T-cell (primary cell): ENCODE measurements at places on chromosomes 11 and 22.

- H3K4me3 ChIP-seq: no peak overlapping the region
- no peaks in the 10 kb centered on the region for H3K4me1 ChIP-seq
- DNase-seq: no peak
- no peak overlapping the region for H3K27ac ChIP-seq
These were observed 27.5 kb downstream of the ABCC8 start for GRCh38 chr11:17449158-17449557.

DNA sequence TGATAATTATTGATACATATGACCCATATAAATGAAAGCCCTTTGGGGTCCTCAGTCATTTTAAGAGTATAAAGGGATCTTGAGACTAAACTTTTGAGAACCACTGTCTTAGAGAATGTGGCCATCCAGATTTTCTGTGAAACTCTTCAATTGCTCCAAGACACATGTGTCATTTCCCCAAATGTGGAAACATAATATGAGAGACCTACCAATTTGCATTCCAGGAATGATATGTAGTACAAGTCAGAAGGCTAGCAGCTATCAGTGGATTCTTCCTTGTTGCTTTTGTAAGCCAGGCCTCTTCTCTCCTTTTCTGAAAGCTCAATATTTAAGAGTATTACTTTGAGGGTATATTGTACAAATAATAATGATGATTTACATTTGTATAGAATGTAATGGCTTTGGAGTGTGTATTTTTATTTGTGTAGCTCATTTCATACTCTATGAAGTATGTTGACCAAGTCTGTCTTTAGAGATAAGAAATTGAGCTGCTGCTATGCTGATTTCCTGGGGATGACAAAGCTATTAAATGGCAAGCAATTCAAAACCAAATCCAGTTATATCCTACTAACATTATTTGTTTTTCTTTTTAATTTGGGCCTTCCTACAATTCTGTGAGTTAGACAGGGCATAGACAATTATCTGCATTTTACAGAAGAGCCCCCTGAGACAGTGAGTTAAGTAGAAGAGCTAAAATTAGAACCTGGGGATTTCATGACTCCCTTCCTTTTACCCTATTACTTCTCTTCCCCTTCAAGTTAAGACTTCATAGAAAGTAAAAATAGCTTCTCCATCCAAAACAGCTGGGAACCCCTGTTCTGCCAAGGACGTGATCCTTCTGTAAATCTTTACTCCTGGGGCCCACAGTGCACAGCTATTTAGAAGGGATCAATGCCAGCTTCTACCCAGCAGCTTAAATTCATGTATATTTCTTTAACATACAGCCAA is 131.9 kb downstream of the WNT11 start:
- no peak for DNase-seq
- no peaks in the 10 kb centered on the region for H3K36me3 ChIP-seq
- H3K27ac ChIP-seq: no peak overlapping the region
- no peaks in the 10 kb centered on the region for H3K27me3 ChIP-seq
- no peak overlapping the region for H3K4me3 ChIP-seq
- no peaks in the 10 kb centered on the region for H3K4me1 ChIP-seq

DNA sequence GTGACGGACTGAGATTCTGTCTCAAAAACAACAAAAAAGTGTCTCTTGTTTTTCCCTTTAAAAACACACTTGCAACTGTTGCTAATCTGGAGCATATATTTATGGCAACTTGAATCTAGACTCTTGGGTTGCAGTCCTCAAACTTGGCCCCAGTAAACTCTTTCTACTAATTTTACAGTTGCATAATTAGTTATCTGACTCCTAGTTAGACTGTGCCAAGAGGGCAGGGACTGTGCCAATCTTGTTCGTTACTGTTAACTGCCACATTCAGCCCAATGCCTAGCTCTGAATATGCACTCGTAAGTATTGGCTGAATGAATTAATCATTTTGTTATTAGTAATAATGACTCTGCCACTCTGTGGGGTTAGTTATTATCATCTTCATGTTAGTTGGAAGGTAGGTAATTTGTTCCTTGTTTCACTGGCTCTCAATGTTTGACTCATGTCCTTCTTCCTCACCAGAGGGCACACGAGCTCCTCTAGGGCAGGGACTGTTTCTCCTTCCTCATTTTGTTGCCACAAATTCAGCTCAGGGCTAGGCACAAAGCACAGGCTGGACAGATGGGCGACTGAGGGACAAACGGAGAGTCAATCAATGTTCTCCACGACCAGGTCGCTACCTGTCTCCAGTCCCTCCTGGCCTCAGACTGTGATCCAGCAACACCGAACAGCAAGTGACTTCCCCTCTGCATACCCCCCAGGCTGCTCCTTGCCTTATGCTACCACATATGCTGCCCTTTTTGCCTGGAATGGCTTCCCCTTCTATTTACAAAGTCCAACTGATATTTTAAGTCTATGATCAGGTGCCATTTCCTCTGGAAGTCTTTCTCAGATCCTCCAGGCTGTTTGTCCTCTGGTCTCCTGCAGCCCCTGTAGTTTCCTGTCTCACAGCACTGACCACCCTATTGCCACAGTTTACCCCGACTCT is 9.0 kb downstream of the CLPB start:
- no peak overlapping the region for H3K27ac ChIP-seq
- H3K4me3 ChIP-seq: no peak overlapping the region
- peaks cover 3% of the 10 kb centered on the region for H3K4me1 ChIP-seq

- no peak for DNase-seq
- no peaks in the 10 kb centered on the region for H3K36me3 ChIP-seq
- no peaks in the 10 kb centered on the region for H3K4me1 ChIP-seq
- H3K4me3 ChIP-seq: no peak overlapping the region
These were observed 72.9 kb downstream of the TMEM135 start for GRCh38 chr11:87110443-87111131.

- no peaks in the 10 kb centered on the region for H3K27me3 ChIP-seq
- no peaks in the 10 kb centered on the region for H3K36me3 ChIP-seq
- H3K27ac ChIP-seq: no peak overlapping the region
These were observed 196.4 kb downstream of the DBX1 start for GRCh38 chr11:19963697-19964387.

GRCh38 chr22:20810645-20811044 is 36.7 kb downstream of the SERPIND1 start:
- H3K4me1 ChIP-seq: peaks cover 6% of the 10 kb centered on the region
- peak; percentile 53 for DNase-seq
- no peaks in the 10 kb centered on the region for H3K27me3 ChIP-seq

- no peaks in the 10 kb centered on the region for H3K36me3 ChIP-seq
- H3K4me1 ChIP-seq: no peaks in the 10 kb centered on the region
- H3K4me3 ChIP-seq: no peak overlapping the region
- H3K27ac ChIP-seq: no peak overlapping the region
- no peak for DNase-seq
- no peaks in the 10 kb centered on the region for H3K27me3 ChIP-seq
These were observed 1555.9 kb upstream of the RAG2 start for GRCh38 chr11:38153985-38154384.

DNA sequence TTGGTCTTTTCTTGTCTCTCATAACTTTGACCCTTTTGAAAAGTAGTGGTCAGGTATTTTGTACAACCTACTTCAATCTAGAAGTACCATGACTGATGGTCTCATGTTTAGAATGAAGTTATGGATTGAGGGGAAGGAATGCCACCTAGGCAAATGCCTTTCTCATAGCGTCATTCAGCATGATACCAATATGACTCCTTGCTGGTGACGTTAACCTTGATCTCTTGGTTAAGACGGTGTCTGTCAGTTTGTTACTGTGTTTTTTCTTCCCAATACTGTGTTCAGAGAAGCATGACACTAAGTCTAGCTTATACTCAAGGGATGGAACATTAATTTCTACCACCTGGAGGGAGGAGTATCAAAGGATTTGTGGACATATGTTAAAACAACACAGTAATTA is 130.9 kb downstream of the KIF18A start:
- no peaks in the 10 kb centered on the region for H3K4me1 ChIP-seq
- H3K27ac ChIP-seq: no peak overlapping the region
- H3K27me3 ChIP-seq: no peaks in the 10 kb centered on the region
- H3K4me3 ChIP-seq: no peak overlapping the region
- no peak for DNase-seq
- no peaks in the 10 kb centered on the region for H3K36me3 ChIP-seq

- H3K4me3 ChIP-seq: no peak overlapping the region
- H3K27me3 ChIP-seq: peaks cover 7% of the 10 kb centered on the region
- H3K4me1 ChIP-seq: peaks cover 18% of the 10 kb centered on the region
- no peak for DNase-seq
- H3K36me3 ChIP-seq: no peaks in the 10 kb centered on the region
- H3K27ac ChIP-seq: no peak overlapping the region
These were observed 6.2 kb upstream of the SPI1 start for GRCh38 chr11:47384498-47384897.

DNA sequence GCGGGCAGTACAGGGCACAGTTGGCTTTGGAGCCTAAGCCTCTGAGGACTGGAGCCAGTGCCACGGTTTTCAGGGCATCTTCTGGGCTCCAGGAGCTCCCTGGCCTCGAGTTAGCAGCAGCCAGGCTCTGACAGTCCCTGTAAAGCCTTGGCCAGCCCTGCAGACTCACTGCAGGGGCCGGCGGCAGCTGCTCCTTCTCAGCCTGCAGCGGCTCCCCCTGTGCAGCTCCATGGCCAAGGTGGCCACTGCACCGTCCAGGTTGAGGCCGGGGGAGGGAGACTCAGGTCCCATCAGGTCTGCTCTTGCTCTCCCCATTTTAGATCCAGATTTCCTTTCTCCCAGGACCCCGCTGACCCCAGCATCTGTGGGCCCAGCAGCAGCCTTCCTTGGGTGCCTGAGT is 1461.1 kb downstream of the BRD1 start:
- H3K27ac ChIP-seq: no peak overlapping the region
- H3K27me3 ChIP-seq: no peaks in the 10 kb centered on the region
- no peak overlapping the region for H3K4me3 ChIP-seq
- no peaks in the 10 kb centered on the region for H3K4me1 ChIP-seq
- no peaks in the 10 kb centered on the region for H3K36me3 ChIP-seq
- no peak for DNase-seq

- no peak for DNase-seq
- no peak overlapping the region for H3K4me3 ChIP-seq
- peaks cover 18% of the 10 kb centered on the region for H3K27me3 ChIP-seq
- H3K27ac ChIP-seq: no peak overlapping the region
- H3K36me3 ChIP-seq: no peaks in the 10 kb centered on the region
- H3K4me1 ChIP-seq: no peaks in the 10 kb centered on the region
These were observed 3.4 kb upstream of the ADAMTS8 start for GRCh38 chr11:130431801-130432200.

- H3K27ac ChIP-seq: no peak overlapping the region
- no peak for DNase-seq
- H3K4me1 ChIP-seq: no peaks in the 10 kb centered on the region
These were observed 33.3 kb downstream of the KIAA1671 start for GRCh38 chr22:24985826-24986214.

DNA sequence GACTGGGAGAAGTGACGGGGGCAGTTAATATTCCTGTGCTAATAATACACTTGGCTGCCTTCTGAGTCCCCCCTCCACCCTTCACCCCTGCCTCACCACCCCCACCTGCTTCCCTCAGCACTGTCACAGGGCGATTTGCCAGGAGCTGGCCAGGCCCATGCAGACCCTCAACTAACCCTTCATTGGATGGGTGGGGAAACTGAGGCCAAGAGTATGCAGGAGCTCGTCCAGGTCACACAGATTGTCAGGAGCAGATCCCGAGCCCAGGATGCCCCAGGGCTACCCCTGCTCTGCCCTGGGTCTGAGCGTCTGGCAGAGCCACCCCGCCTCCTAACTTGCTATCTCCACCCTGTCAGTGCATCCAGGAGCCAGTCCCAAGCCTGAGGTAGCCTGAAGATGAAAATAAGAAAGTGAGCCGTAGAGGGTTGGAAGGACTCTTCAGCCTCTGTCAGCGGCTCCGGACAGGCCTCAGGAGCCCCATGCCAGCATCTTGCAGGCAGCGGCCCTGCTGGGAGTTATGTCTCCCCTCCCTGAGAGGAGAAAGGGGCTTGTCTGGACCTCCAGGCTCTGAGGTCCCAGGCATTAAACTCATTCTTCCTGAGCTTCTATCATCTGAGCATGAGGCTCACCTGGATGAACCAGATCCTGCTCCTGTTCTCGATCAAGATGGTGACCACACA is 6.2 kb downstream of the TPBGL start:
- peaks cover 11% of the 10 kb centered on the region for H3K4me1 ChIP-seq
- no peak for DNase-seq
- no peak overlapping the region for H3K27ac ChIP-seq
- peaks cover 16% of the 10 kb centered on the region for H3K27me3 ChIP-seq
- no peak overlapping the region for H3K4me3 ChIP-seq

DNA sequence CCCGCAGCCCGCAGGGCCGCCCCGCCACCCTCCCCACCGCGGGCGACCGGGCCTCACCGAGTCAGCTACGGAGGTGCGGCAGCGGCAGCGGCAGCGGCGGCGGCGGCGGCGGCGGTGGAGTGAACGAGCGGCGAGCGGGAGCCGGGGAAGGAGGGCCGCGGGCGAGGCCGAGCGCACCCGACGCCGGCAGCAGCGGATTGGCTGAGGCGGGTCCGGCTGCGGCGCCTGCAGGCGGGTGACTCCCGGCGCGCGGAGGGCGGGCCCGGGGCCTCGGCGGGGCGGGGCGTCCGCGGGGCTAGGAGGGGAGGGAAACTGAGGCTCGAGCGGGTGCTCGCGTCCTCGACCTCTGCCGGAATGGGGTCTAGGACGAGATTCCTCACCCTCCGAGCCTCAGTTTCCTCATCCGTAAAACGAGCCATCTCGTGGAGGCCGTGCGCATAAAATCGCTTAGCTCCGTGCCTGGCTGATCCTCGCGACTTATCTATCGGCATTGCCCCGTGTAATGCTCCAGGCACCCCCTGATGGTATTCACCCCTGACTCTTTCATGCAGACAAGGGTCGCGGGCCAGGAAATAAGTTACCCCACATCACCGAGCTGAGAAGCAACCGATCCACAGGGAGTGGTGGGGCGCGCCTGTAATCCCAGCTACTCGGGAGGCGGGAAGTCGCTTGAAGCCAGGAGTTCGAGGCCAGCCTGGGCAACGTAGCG is at the start of gene CPT1A:
Gene CPT1A (minus strand): TSS at position 199 of the 709 bp plus-strand sequence. CDS start 26,442 bp downstream, outside the sequence.
- peak within 1 kb of the TSS; percentile 83 for H3K4me3 ChIP-seq
- peak; percentile 29 for DNase-seq
- H3K36me3 ChIP-seq: no peaks in the 10 kb centered on the region
- H3K4me1 ChIP-seq: peaks cover 29% of the 10 kb centered on the region
- H3K27ac ChIP-seq: peak within 1 kb of the TSS; percentile 74
- peaks cover 8% of the 10 kb centered on the region for H3K27me3 ChIP-seq

DNA sequence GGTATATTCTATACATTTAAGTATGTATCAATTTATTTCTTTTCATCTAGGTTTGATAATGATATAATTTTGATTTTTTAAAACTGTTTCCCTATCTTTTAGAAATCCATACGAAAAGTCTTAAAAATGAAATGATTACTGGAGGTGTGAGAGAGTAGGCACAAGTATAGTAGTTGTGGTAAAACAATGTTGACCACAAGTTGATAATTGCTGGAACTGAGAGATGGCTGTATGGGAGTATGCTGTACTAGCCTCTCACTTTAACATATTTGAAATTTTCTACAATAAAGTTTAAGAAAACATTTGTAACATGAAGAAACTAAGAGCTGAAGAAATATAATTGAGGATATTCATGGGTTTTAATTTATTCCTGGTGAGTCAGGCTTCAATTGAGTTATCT is 30.0 kb downstream of the FSHB start:
- DNase-seq: no peak
- H3K4me1 ChIP-seq: no peaks in the 10 kb centered on the region
- H3K36me3 ChIP-seq: no peaks in the 10 kb centered on the region

GRCh38 chr11:23359297-23359696 is 499.0 kb upstream of the CCDC179 start:
- no peak overlapping the region for H3K27ac ChIP-seq
- DNase-seq: no peak
- H3K27me3 ChIP-seq: no peaks in the 10 kb centered on the region
- H3K4me1 ChIP-seq: no peaks in the 10 kb centered on the region

GRCh38 chr11:75579841-75580240 is 17.8 kb downstream of the SERPINH1 start:
- peaks cover 2% of the 10 kb centered on the region for H3K27me3 ChIP-seq
- H3K36me3 ChIP-seq: peaks cover under 1% of the 10 kb centered on the region
